ENCODE measurements at places on chromosomes 7 and 10.

DNA sequence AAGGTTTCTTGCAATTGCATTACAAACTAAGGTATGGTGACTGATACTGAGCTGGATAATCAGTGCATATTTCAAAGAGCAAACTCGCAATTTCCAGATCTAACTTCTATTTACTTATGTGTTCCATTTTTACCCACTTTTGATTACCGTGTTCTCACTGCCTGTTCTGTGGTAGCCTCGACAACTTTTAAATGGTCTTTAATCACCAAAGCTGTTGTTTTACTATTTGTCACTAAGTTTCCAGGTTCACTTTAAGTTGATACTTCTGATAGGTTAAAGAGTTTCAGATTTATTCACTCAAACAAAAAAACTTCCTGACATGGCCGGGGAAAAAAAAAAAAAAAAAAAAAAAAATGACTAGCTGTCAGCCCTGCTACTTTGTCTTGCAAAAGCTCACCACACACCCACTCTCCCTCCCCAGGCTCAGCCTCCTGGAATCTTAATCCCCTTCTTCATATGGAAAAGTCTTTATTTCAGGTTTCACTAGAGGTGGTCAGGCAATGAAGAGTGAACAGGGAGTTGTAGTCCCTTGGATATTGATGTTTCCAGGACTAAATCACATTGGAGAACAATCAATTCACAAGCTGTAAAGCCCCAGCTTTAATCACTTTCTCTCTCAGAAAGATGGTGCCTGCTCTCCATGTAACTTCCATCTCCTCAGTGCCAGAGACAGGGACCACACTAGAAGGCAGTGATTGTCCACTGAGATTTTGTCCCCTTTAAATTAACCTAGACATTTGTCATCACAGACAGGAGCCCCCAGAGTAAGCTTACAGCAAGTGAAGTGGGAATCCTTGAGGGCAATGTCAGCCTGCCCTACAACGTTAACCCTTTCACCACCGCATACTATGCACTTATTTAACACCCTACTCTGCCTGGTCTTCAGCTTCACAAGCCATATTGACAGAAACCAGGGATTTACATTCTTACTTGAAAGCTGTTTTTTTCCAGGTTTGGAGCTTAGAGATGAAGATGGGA is 749.1 kb upstream of the SORCS1 start:
- no peak for DNase-seq

DNA sequence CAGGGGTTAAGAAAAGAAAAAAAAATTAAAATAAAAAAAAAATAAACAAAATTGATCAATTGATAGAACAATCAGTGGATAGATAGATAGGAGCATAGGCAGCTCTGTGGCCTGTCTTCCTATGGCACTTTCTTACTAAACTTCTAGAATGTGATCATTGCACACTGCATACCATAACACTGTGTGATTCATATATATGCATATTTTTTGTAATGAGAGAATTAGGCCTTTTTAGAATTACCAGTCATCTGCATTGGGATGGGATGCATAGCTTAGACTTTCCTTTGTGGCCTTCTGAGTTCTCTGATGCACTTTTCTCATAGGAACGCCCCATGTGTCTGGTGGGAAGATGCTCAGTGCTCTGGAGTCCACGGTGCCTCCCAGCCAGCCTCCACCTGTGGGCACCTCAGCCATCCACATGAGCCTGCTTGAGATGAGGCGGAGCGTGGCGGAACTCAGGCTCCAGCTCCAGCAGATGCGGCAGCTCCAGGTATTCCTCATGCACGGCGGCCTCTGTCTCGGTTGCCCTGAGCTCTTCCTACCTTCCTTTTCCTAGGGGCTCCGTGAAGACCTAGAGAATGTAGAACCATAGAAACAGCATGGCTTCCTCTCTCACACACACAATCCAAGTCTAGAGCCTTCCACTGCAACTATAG is 222.5 kb downstream of the ARHGAP21 start:
- DNase-seq, result no peak

- no peak for DNase-seq
These were observed 3.1 kb downstream of the GAD2 start for GRCh38 chr10:26219676-26220075.

DNA sequence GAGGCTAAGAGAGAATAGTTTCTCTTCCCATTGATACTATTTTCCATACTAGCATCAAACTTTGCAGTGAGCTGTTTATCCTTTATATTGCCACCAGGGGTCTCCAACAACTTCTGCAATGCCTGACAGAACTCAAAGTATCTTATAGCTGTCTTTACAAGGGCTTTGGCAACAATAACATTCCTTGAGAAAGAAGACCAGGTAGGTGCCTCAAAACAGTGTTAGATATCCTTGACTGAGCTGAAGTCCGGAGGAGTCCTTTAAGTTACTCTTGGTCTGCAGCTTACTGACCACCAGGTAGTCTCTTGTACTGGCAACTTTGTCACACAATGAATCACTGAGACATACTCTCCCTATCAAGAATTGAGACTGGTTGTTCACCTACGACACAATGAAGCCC is 30.0 kb upstream of the TES start:
- DNase-seq, result no peak

DNA sequence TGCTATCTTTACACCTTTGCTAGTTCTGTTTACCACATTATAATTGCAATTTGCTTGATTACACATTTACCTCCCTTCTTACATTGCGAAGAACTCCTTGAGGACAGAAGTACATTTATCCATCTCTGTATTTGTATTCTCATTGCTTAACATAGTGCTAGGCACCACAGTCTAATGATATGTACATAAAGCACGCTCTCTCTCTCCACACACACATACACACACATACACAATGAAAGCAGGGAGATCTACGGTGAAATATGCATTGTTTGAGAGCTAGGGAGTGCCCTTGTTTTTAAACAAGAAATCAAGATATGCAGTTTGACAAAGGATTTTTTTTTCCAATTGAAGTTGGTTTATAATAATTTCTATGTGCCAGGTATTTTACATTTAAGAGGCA is 148.7 kb downstream of the BMPER start:
- DNase-seq, result no peak

DNA sequence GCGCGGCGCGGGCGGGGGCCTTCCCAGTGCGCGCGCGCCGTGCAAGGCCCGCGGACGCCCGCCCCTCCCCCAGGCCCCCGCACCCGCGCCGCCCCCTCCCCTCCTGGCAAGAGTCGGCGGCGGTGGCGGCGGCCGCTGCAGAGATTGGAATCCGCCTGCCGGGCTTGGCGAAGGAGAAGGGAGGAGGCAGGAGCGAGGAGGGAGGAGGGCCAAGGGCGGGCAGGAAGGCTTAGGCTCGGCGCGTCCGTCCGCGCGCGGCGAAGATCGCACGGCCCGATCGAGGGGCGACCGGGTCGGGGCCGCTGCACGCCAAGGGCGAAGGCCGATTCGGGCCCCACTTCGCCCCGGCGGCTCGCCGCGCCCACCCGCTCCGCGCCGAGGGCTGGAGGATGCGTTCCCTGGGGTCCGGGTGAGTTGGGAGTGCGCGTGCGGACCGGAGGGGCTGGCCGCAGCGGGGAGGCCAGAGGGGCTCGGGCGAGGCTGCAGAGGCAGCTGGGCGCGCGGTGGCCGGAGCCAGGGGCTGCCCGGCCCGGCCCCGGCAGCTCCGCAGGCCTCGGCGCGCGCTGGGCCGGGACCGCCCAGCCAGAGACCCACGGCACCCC is at the start of gene BMPR1A:
Gene BMPR1A (plus strand): TSS at position 109 of the 602 bp plus-strand sequence. CDS start 119,400 bp downstream, outside the sequence.
- DNase-seq, result no peak

- no peak for DNase-seq
These were observed 5.4 kb upstream of the PFKFB3 start for GRCh38 chr10:6197321-6197720.

Measured in stimulated activated CD4-positive, alpha-beta T cell treated with anti-CD3 and anti-CD28 coated beads, Interleukin-1b, Interleukin-23, amount 100 ng/mL, for 1 hour (primary cell).